CD4-positive, alpha-beta T cell treated with Interleukin-1 beta for 1 hour (primary cell): ENCODE measurements at places on chromosomes 7 and 10.

- DNase-seq, result no peak
Observed at GRCh38 chr10:127331696-127332095, 135.3 kb upstream of the INSYN2A start.

- DNase-seq, result no peak
Observed at GRCh38 chr7:26005683-26006410, 146.2 kb upstream of the NFE2L3 start.

DNA sequence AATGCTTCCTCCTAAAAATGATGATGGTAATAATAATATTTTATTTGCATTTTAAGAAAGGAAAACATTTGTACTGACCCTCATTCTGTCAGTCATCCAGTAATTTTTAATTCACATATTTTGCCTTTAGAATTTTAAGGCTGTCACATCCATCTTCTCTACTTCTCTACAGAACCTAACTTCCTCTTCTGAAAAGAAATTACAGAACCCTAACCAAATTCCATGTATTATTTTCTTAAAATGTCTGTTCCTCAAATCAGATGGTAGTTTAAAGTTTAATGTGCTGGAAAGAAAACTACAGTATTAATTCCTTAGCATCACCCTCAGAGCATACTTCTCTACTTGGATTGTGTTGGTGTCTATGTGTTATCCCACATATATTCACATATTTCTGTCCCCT, 9.0 kb downstream of the PIK3CG start:
- no peak for DNase-seq

GRCh38 chr7:148402159-148402558, 188.4 kb upstream of the C7orf33 start:
- no peak for DNase-seq

- no peak for DNase-seq
Observed at GRCh38 chr7:49294611-49295010, 370.3 kb downstream of the CDC14C start.

DNA sequence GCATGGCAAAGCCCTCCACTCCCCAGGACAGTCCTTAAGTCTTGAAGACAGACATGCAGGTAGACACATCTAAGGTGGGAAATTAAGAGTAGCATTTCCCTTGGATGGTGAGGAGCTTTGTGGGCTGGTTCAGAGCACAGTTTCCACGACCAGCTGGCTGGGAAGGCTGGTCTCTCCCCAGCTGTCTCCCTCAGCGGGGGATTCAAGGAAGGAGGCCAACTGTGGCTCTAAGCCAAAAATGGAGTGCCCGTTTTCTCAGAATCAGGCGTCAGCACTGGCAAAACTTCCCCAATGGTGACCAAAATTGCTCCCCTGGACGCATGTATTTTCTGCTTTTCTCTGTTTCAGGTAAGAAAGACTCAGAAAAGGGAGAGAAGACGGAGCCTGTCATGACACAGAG, 230.6 kb upstream of the FZD8 start:
- no peak for DNase-seq

GRCh38 chr7:155299535-155300202, 2.0 kb downstream of the INSIG1 start:
- DNase-seq, result peak; percentile 49
